DMS 273 treated with DMSO at 0.1 percent for 48 hours (cell line): ENCODE measurements at places on chromosomes 3 and 15.
A peak's percentile ranks its signal among the peaks of the same experiment; 100 is the strongest.

DNA sequence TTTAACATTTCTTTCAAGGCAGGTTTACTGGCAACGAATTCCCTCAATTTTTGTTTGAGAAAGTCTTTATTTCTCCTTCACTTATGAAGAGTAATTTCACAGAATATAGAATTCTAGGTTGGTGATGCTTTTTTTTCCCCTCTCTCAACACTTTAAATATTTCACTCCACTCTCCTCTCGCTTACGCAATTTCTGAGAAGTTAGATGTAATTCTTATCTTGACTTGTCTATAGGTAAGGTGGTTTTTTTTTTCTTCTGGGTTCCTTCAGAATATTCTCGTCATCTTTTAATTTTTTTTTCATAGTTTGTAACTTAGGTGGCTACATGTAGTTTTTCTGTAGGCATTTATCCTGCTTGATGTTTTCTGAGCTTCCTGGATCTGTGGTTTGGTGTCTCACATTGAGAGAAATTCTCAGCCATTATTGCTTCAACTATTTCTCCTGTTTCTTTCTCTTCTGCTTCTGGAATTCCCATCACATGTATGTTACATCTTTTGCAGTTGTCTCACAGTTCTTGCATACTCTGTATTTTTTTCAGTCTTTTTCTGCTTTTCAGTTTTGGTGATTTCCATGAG is 189.4 kb upstream of the GOLGA6L4 start:
- no peak for DNase-seq

- no peak for DNase-seq
These were observed 793 bp downstream of the APOD start for GRCh38 chr3:195582947-195583346.

GRCh38 chr3:125061170-125061569 is 5.4 kb upstream of the HEG1 start:
- DNase-seq = no peak

GRCh38 chr3:54307566-54308180 is 185.3 kb downstream of the CACNA2D3 start:
- DNase-seq = no peak

- DNase-seq = no peak
These were observed 7.0 kb downstream of the MORF4L1 start for GRCh38 chr15:78879517-78880241.

- no peak for DNase-seq
These were observed 200.5 kb downstream of the AKAP13 start for GRCh38 chr15:85580879-85581278.

- DNase-seq = no peak
These were observed 195.8 kb downstream of the CD47 start for GRCh38 chr3:107894998-107895397.

DNA sequence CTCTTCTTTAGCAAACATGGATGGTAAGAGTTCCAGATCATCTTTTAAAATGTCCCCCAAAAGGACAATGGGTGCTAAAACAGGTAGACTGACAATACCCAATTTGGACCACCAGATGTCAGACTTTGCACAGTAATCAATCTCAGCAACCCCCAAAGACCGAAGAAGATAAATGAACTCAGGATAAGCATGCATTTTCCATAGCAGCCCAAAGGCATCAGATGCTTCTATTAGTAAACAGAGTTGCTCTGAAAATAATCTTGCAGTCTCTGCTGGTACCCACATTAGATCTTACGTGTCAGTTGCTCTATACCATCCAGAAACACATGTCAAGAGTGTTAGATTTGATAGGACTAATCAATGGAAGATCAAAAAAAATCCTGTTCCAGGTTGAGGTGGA is 20.6 kb downstream of the MYH15 start:
- peak; percentile 39 for DNase-seq

DNA sequence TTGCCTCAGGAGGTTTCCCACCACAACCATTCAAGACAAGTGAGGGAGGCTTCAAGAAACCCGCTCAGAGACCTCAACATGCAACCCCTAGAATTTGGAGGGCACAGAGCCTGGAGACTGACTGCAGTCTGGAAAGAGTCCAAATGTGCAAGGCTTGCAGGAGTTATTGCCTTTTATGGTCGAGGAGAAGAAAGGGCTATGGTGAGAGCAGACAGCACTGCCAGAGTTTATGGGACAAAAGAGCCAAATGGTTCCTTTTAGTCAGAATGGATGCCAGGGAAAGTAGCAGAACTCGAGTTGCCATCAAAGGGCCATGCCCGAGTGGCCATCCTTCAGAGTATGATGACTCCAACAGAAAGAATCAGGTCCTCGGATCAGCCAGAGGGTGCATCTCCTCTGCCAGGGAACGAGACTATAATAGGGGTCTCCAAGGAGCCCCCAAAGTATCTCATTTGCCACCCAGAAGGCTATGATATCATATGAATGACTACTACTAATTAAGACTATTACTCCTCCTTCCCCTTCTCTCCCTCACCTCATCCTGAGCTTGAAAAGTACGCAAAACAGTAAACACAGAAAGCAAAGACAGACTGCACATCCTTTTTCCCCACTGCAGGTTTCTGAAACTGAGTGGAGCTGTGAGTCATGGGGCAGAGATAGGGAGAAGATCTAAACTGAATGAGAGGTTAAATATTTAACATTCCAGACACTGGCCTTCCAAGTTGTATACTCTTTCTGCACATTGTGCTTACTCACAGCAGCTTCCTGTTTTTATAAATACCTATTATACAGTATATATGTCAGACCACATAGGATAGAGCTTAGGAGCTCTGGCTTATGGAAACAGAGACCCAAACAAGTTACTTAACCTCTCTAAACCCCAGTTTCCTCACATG is 33.9 kb upstream of the TMCO5A start:
- DNase-seq = no peak

GRCh38 chr3:13452490-13453335 is 27.4 kb upstream of the HDAC11 start:
- no peak for DNase-seq

DNA sequence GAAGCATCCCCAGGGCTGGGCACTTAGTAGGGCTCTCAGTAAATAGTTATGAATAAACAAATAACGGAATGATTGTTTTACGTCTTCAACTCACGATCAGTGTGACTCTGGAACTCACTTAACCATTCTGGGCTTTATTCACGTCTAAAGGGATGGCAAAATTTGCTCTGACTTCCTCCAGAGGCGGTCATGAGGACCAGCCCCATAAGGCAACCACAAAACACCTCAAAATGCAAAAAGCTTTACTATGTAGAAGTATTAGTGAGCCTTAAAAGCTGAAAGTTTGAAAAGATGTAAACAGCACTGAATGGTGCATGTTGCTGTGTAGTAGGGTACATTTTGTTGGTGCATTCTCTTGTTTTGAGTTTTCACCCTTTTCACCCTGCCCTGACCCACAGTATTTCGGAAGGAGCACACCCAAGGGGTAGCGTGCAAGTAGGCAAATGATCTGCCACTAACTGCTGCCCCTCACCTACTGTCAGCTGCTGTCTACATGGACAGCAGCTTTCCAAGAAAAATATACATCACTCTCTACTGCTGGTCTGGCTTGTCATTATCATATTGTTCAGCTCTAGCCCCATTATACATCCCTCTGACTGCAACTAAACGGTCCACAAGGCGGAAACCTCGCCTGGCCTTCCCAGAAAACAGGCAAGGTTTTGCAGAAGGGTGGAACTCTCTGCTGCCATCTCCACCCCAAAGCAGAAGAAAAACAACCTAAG is 308.5 kb upstream of the PROK2 start:
- no peak for DNase-seq

DNA sequence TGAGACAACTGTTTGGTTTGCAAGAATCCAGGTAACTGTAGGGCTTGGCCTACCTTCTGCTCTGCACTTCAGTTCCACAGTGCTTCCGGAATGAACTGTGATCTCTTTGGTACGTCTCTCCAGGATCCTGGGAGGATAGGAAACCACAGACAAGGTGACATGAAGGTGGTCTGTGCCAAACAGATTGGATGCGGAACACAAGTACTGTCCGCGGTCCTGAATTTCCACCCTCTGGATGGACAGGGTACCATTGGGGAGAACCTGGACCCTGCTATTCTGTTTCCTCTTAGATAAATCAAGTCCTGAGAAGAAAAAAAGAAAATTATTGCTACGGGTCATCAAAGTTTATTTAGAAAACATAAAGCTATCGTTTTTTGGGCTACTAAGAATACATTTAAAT is 17.3 kb downstream of the IGSF10 start:
- no peak for DNase-seq

DNA sequence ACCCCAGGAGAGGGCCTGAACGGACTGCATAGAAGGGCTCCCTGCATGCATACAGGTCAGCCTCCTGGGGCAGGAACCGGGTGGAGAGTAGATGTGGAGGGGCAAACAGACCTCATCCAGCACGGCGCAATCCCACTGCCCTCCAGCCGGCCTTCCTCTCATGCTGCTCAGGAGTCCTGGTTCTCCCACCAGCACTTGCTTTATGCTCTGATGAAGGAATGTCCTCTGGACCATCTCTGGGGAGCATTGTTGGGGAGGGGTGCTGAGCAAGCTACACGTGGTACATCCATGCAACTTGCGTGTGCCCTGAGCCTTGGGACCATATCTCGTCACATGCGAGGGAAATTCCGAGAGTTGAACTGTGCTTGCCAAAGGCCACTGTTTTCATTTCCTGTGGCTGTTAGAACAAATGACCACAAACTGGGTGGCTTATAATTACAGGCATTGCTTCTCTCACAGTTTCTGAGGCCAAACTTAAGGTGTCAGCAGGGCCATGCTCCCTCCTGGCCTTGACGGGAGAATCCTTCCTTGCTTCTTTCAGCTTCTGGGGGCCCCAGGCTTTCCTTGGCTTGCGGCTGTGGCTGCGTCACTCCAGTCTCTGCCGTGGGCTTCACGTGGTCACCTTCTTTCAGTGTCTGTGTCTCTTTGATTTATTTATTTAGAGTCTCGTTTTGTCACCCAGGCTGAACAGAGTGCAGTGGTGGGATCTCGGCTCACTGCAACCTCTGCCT is 12.2 kb downstream of the SELENOS start:
- no peak for DNase-seq

DNA sequence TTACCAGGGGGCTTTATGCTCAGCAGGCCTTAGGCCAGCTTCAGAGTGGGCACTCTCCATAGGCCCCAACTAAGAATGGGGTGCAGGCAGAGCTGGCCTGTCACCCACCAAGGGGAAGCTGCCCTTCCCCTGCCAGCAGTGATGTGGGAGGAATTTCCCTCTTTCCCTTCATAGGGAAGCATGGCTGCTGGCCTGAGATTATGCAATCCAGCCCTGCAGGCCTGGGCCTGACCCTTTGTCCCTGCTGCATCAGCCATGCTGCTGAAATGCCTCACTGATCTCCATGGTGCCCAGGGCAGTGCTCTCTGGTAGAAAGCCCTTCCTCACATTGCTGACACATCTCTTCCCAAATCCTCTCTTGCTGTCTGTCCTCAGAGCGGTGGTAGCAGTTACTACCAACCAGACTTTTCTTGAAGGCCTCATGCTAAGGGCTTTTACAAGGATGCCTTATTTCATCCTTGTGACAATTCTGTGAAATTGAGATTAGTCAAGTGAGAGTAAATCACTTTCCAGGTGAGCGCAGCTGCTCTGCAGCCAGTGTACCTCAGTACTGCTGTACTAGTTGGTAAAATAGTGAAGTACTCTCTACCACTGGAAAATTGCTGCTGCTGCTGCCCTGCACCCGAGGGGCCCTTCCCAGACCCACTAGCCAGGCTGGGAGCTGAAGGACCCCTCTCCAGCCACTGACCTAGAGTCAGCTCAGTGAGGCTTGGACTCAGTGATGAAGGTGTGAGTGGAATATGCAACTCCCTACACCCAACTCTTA is 33.8 kb downstream of the MRAS start:
- DNase-seq = no peak

DNA sequence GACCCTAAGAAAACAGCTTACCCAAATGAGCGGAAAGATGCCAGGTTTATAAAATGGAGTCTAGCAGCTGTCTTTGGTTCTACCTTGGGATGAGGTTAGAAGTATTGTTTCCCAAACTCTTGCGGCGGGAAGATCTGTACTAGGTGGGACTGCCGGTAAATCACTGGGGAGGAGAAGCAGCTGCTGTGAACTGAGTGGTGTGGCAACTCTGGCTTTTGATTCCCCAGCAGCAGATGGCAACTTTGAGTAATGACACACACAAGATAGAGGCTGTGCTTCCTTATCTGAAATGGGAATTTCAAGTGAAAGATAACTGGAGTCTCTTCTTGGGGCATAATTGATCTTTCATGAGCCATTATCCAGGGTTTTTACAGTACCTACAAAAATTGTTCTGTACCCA is 184.9 kb downstream of the ATG7 start:
- no peak for DNase-seq

DNA sequence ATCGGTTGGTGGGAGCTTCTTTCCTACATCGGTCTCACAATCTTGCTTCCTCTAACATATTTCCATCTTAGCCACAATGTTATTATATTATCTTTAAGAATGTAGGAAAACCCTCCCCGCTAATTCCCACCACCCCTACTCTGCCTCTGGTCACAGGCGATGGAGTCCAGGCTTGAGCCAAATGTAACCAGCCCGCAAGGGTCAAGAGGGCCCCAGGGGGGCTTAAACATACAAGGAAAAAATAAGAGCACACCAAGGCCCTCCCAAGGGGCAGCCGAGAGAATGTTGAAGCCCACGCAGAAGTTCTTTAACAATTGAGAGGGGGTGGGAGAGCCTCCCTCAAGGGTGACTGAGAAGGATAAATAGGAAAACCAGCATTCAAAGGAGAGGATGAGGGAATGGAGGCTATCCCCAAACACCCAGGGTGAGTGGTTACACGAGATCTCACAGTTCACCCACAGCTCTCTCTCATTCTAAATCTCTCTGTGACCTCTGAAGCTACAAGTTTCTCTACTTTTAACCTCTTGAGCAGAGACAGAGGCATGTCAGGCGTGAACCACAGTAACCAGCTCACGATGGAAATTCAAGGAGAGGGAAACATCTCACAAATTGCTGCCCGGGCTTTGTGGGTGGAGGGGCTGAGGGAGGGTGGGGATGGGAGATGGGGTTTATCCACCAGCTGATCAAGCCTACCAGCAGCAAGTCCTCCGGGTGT is 31.4 kb upstream of the UACA start:
- DNase-seq = no peak

- no peak for DNase-seq
These were observed 139.9 kb downstream of the ROBO2 start for GRCh38 chr3:77179762-77180161.

DNA sequence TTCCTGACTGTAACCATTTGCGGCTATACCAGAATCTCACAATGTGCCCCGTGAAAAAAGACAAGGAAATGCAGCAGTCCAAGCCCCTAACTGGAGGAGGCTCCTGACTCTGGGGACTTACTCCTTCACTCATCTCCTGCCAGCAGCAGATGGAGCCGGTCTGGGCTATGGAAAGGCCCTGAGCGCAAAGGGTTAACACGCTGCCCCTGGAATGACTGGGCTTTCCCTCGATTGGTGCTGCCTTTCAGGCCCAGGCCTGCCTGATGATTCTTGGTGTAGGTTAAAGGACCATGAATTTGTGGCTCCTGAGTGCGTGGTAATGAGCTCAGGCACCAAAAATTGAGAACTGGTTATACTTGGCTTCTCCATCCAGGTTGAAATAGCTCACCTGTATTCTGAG is 42.3 kb upstream of the GALNT15 start:
- DNase-seq = peak; percentile 50

GRCh38 chr3:9902372-9903237 is at the start of gene IL17RE:
Gene IL17RE (plus strand): TSS chr3:9902848. CDS start chr3:9902933, 85 bp downstream.
- DNase-seq = no peak

DNA sequence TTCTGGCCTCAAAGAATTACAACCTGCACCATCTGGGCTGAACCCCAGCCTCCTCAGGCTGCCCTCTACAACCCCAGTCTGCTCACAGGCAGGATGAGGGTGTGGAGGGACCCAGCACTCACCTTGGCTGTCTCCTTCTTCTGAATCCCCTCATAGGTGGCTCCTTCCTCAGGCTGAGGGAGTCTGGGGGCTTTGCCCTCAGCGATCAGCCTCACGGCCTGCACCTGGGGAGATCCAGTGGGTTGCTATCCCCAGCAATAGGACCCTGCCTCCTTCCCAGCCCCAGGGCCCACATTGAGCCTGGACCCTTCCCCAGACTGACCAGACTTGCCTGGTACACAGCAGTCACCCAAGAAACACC is 25.1 kb downstream of the ALDH1L1 start:
- DNase-seq = no peak
